ENCODE measurements at places on chromosomes 16 and 17.
A peak's percentile ranks its signal among the peaks of the same experiment; 100 is the strongest.

DNA sequence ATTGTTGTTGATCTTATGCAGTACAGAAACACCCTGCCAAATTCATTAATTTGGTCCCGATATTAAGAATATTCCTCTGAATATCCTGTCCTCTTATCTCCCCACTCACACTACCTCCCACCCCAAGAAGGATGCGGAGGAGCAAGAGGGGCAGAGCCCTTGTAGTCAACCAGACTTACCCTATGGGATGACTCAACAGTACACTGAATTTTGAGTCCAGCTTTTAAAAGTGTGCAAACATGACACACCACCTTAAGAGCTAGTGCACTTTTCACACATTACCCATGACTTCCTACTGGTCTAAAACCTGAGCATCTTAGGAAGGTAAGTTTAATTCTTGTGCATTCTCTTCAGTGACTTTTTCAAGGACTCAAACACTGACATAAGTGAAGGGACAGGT, 9.5 kb downstream of the USP22 start:
- DNase-seq, result no peak

DNA sequence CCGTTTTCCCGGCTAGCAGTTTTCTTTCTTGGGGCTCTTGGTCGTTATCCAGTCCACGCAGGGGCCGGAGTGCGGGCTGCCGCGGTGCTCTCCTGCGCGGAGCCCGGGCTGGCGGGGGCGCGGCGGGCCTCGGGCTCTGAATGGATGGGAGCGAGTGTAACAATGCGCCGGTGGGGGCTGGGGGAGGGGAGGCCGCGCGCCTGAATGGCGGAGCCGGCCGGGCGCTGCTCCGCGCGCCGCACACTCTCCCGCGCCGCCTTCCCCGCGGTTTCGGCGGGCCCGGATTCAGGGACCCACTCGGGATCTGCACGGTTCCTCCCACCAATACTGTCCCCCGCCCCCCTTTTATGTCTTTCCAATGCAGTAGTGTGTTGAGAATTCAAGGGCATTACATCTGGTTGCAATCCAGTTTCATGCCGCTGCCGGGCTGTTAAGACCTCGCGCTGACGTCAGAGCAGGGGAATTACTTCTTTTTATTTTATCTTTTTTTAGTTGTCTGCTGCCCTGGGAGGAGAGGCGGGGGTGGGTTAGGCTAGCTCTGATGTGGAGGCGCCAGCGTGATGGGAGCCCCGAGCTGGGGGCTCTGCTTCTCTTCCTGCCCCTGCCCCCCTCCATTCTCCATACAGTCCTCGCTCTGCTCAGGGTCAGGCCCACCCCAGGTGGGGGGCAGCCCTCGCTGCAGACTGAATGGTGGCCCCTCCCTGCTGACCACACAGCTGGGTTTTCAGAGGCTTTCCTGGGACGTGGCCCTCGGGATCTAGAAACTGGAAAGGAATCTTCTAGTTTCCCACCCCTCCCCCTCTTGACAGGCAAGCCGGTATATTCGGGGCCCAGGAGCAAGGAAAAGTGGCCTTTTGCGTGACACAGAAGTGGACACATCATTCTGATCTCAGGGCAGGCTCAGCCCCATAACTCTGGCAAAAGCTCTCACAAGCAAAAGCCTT, 1.8 kb downstream of the RAI1 start:
- peak; percentile 47 for DNase-seq

GRCh38 chr16:56192635-56192945, 1.3 kb downstream of the GNAO1 start:
- DNase-seq, result no peak

DNA sequence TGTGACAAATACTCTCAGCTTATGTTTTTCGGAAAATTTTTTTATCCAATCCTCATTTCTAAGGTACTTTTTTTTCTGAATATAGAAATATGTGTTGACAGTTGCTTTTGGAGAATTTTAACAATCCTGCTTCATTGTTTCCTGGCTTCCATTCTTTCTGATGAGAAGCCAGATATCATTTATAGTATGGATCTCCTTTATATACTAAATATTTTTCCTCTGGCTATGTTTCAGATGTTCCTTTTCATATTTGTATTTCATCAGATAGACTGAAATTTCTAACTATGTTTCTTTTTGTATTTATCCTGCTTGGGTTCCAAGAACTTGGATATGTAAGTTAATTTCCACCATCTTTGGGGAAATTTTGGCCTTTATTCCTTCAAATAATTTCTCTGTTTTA, 138.9 kb upstream of the CDH11 start:
- DNase-seq, result no peak

DNA sequence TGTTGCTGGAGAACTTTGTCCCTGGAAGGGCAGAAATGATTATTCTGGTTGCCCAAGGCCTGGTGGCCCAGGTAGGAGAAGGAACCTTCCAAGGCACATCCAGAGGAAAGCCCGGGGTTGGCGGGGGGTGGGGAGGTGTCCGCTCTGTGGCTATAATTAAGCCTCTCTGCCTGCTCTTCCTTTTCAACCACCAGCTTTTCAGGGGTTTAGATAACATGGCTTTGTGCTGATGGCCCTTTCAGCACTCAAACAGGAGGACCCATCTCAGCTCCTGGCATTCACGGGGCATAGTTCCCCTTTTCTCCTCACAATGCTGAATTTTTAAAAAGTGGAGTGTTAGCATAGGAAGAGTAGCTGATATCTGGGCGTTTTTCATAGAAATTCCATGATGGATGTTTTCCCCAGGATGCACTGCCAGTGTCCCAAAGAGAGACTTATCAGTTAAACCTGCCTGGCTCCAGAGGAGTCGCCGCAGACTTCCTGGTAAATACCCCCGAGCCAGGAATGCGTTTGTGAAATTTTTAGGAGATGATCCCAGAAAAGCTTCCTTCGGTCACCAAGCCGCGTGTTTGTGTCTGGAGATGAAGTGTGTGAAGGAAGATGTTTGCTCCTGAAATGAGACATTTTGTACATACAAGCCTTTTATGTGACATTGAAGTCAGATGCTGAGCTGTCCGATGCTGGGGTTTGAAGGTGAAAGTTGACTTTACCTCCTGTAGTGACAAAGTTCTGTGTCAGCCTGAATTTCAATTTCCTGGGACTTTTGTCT, 188.5 kb downstream of the MSI2 start:
- DNase-seq, result no peak

- no peak for DNase-seq
These were observed 41.7 kb downstream of the TIMM22 start for GRCh38 chr17:1038459-1039122.

DNA sequence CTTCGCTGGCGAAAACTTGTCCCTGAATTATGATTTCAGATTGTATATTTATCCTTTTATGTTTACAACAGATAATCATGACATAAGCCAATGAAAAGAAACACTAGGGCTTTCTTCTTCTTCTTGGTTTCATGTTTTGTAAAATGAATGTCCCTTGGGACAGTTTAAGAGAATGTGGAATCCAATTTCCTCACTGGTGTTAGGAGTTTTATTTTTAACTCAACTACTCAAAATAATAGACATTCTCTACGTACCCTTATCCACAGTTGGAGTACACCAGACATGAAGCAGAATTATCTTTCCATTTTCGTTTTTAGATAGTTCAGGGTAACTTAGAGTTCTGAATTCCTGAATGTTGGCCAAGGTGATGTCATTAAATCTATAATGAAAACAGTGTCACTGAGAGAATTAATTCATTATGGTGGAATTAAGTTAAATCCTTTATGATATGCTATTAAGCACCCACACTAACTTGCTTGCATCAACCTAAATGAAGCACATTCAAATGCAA, 43.4 kb downstream of the IRX6 start:
- DNase-seq, result peak; percentile 36

All from SK-MEL-5 (cell line).